ENCODE measurements at places on chromosomes 16 and 17.

GRCh38 chr17:81393684-81394376 lies 1.4 kb upstream of the BAHCC1 start:
- no peak for DNase-seq

DNA sequence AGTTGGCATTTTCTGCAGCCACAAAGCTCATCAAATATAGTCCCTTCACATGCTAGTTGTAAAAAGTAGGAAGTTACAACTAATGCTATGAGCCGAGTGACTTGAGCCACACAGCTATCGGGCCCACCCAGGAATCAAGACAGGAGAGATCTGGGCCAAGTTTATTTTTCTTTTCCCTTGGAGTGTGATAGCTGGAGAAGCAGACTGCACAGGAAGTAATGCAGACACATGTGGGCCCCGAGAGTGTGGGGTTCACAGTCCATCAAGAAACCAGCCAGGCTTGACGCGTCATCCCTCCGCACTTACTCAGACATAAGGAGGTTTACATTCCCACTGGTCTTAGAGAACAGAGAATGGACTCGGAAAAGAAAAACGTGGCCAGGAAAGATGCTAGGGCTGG lies 403.1 kb upstream of the CDH11 start:
- no peak for DNase-seq

DNA sequence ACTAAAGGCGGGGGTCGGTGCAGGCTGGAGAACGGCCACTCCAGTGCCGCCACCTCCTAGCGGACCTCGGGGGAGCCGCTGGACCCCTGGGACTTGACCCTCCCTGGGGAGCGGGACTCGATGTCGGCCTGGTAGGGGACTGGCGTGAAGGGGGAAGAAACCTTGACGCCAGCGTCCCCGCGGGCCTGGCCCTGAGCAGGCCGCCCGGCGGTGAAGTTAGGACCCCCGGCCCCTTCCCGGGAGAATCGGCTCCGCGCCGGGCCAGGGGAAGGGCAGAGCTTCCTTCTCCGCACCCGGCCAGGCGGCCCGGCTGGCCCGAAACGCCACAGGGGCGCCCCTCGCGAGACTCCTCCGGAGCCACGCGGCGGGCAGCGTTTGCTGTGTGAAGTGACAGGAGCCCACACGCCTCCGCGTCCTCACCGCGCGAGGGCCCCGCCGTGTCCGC lies 389 bp downstream of the DUS1L start:
- DNase-seq, result no peak

DNA sequence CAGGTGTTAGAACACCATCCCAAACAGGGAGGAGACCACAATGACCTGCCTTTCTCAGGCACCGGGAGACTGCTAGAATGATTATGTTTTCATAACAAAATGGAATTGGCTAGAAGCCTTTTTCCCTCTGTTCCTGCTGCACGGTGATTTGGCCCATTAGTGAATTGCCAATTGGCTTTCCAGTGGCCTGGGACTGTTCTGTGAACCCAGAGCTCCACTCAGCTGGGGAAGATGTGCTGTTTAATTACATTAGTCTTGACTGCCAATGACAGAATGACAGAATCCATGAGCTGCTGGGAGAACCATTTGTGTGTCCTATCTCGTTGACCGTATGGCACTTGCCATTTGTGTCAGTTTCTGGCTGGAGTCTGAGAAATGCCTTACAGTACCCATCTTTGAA lies 242.9 kb downstream of the CDH11 start:
- DNase-seq, result no peak

GRCh38 chr17:39002991-39003715 lies 36.0 kb upstream of the FBXO47 start:
- peak; percentile 12 for DNase-seq

DNA sequence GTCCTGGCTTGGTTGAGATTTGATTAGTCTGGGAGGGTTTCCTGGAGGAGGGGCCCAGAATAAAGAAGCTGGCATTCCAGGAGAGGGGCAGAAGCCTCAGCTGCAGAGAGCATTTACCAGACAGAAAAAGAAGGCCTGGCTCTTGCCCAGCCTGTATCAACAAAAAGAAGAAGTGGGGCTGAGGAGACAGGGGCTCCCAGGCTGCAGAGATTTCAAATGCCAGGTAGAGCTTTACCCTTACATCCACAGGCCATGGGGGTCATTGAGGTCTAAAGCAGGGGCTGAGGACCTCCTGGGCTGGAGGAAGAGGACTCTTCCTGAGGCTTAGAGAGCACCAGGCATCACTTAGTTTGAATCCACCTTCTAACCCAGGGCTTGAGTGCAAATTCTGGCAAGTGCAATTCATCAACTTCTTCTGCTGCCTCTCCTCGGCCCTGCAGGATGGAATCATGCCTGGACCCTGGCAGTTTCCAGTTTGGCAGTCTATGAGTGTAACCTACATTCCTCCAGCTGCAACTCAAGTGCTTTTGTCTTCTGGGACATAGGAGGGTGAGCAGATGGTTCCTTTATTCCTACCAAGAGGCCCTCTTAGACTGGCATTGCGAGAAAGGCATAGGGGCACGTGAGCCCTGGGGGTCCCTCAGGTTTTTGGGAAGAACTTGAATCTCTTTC lies 15.3 kb downstream of the CA7 start:
- no peak for DNase-seq

Measured in stimulated activated CD4-positive, alpha-beta T cell treated with anti-CD3 and anti-CD28 coated beads, Interleukin-15, amount 100 ng/mL, for 1 hour (primary cell).